ENCODE measurements at places on chromosomes 11 and 22.
A peak's percentile ranks its signal among the peaks of the same experiment; 100 is the strongest.

- no peak for DNase-seq
Measured at GRCh38 chr11:41313226-41313625, 146.2 kb downstream of the LRRC4C start.

GRCh38 chr11:117045956-117046355 is 52.3 kb downstream of the SIK3 start:
- no peak for DNase-seq

- peak; percentile 51 for DNase-seq
Measured at GRCh38 chr11:95835768-95836488, 45.6 kb downstream of the CEP57 start.

DNA sequence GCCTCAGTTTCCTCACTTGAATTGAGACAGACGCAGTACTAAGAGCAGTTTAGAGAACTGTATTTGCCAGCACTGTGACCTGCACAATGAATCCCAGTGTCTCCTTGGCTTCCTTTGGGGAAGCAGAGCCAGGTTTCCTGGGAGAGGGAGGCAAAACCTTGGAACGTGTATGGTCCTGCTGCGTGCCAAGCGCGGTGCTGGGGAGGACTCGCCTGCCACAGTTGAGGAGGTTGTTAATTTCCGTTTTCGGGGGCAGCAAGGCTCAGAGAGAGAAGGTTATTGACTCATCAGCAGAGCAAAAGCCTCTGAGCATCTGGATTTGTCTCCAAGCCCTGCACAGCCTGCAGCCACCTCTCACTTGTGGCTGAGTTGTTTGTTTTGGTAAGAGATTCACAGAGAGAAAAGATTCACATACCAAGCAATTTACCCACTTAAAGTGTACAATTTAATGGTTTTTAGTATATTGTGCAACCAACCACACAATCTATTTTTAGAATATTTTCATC is 10.8 kb downstream of the SYT12 start:
- DNase-seq: no peak

DNA sequence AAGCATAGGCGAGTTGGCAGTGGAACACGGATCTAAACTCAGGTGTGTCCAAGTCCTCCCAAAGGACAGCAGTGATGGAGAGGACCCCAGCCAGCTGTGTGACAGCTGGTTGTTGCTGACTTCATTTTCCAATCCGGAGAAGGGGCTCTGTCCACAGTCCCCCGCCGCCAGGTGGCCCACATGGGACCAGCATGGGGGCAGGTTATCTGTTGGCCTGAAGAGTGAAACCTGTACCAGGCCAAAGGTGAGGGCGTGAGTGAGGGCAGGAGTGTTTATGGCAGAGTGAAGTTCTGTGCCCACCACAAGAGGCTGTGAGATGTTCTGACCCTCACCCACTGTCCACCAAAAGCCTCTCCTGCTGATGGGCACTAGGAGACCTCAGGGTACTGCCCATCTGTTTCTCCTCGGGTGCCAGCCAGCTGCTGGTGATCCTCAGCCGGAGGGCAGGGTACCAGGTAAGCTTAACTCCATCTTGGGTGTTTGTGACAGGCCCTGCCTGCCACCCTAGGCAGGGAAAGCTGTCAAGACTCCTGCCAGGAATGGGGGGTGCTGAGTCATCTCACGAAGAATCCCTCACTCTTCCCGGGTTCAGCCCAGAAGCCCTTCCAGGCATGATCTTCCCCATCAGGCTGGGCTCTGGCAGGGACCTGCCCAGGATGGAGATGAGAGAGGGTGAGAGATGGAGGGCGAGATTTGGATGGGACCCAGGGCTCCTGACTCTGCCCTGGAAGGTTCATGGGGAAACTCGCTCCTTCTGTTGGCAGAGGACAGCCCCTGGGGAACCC is 15.5 kb upstream of the TAB1 start:
- no peak for DNase-seq

DNA sequence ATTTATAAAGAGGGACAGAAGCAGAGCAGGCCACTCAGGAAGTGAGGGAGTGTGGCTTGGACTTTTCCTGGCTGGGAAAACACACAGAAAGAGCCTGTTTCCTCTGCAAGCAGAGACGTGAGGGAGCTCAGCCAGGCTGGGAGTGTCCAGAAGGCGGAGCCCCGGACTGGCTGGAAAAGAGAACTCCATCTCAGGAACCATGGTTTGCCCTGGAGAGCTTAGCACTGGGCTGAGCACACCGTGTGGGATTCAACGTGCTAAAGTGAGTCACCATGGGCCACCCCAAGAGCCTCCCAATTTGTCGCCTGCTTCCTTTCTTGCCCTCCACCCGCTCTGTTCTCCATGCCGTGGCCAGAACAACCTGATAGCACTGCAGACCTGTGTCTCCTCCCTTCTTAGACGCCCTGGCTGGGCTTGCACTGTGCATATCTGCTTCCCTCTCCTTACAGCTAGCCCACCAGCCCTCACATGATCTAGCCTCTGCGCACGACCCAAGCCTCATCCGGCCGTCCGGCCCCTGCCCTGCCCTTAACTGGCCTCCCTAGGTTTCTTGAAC is 51.8 kb downstream of the GALNT18 start:
- DNase-seq: no peak
